ENCODE measurements at places on chromosomes 5 and 9.

GRCh38 chr5:68433923-68434879 lies 218.6 kb downstream of the PIK3R1 start:
- DNase-seq: peak; percentile 71

DNA sequence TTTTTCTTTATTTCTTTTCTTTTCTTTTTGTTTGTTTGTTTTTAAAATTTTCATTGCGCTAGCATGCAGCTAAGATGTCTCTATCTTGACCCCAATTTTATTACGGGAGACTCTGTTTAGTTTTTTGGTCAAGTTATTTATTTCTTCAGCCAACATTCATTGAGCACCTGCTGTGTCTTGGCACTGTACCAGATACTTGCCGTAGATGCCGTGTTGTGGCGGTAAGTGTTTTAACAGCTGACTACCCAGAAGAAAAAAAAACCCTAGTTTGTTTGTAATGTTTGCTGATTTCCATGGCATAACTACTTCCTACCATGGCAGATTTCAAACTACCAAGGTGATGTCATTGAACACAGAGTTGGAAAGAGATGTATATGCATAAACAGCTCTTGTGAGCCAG lies 65.0 kb downstream of the UGCG start:
- DNase-seq: peak; percentile 46

- no peak for DNase-seq
Measured at GRCh38 chr9:135478191-135478590, 1.4 kb upstream of the PPP1R26 start.

- DNase-seq: no peak
Measured at GRCh38 chr9:82255481-82256176, 267.1 kb downstream of the SPATA31D1 start.

DNA sequence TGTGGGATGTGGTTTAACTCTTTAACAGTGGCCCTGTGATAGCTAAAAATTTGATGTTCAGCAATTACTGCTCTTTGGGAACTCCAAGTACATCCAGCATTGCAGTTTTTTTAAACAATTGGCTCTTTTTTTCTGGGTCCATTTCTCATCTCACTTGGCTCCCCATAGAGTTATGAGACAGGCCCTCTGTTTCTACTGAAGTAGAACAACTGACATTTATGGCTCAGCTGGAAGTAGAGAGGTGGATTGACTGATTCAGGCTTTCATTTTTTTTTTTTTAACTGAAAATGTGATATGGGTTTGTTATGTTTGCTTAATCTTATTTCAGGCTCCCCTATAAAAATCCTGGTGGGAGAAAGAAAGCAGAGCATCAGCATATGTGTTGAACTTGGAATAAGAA lies 96.6 kb upstream of the CD180 start:
- DNase-seq: no peak

- DNase-seq: peak; percentile 10
Measured at GRCh38 chr5:114223866-114224265, 138.0 kb upstream of the KCNN2 start.

DNA sequence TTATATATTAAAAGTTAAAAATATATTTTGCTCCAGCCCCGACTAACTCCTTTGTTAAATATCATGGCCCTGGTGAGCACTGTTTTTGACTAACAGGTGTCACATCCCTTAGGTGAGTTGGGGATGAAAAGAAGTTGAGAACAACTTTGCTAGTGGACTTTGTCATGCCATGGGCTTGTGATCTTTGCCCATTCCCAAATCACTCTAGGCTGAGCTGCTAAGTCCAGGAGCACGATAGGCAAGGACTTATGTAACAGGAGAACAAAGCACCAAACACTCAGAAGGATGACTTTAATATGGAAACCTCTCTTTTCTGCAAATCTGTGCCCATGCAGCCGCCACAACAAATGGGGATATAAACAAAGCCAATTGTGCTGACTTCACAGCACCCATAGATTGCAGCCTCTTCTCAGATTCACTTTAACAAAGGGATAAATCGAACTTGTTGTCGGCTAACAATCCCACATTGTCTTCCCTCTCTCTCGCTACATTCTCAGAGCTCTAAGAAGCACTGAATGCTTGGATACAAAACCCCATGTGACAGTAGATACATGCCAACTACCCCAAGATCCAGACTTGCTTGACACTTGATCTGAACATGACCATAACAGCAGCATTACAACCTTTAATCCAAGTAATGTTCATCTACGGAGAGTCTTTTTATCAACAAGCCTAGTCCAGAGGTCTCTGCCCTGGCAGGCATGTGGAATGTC lies 86.8 kb upstream of the CD180 start:
- DNase-seq: no peak

- DNase-seq: no peak
Measured at GRCh38 chr5:109611061-109611460, 78.7 kb upstream of the MAN2A1 start.

- no peak for DNase-seq
Measured at GRCh38 chr9:98260635-98261034, 5.2 kb upstream of the TBC1D2 start.

DNA sequence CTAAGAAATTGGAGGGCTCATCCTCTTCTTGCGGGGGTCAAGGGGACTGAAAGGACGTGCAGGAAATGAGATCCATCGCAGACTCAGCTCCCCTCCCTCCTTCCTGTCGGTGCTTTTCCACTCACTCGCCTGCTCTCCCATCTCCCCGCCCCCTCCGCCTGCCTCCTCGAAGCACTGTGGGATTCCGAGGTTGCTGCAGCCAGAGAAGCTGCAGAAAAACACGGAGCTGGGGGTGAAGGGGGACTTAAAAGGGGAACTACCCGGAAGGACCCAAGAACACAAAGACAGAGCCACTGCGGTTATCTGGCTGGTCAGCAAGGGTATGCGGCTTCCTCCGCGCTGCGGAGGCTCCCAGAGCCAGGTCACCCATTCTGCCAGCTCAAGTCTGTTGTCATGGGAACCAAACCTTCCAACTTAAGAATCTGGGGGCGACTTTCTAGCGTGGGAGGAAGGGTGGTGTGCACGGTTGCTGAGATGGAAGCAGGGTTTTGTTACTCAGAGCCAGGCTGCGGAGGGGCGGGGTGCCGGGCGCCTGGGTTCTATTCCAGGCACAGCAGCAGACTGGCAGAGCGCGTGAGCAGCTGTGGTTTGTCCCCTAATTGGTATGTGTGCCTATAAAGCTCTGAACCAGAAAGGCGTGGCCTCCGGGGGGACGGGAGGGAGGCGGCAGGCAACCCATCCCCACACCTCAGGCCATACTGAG lies 24.9 kb downstream of the PCDHGC5 start:
- no peak for DNase-seq

DNA sequence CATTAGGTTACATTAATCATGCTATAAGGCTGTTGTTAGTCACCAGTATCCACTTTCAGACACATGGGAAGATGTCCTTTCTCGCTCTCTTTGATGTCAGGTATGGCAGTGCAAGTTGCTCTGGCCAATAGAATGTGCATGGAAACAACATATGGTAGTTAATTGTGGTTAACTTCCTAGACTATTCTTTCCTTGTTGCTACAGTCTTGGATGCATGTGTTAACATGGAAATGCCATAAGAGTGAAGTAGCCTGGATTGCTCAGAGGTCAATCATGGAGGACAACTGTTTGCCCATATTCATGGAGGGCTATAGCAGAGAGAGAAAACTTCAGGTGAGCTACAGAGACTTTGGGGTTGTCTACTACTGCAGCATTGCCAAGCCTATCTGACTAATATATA lies 245.8 kb upstream of the GAS1 start:
- DNase-seq: no peak

DNA sequence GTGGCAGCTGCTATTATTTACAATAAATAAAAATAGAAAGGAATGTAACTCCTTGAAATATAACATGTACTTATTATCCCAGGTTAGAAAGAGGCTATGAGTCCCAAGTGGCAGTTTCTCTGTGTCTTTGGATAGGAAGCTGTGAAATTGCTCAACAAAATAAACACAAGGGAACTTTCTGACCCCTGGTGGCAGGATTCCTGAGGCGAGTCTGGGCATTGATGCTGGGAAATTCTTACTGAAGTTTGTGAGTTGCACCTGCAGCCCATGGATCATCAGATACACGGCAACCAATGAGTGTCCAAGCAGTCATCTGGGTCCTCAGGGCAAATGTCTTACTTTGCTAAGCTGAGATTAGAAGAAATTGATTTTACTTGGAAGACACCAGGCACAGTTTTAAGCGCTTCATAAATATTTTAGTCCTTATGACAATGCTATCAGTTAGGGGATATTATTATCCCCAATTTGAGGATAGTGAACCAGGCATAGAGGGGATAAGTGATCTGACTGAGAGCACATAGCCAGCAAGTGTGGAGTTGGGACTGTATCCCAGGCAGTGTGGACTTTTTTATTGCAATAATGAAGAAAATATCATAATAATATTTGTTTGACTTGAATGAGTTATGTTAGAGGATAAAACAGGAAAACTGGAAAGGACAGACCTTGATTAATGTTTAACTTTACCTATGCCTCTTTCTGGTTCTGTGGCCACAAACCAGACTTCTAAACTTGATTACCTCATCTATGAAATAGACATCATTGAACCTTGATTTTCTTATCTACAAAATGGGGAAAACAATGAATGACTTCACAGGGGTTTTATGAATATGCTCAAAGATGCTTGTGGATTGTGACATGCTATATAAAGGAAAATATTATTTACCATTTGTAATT lies 265.5 kb upstream of the ADAMTSL1 start:
- no peak for DNase-seq

- no peak for DNase-seq
Measured at GRCh38 chr9:16282216-16282615, 588.3 kb downstream of the BNC2 start.

GRCh38 chr5:122219436-122220166 lies 90.3 kb downstream of the ZNF474 start:
- no peak for DNase-seq

- no peak for DNase-seq
Measured at GRCh38 chr5:90366948-90367347, 42.6 kb downstream of the CETN3 start.

- DNase-seq: no peak
Measured at GRCh38 chr9:76180541-76180940, 213.7 kb downstream of the RFK start.

DNA sequence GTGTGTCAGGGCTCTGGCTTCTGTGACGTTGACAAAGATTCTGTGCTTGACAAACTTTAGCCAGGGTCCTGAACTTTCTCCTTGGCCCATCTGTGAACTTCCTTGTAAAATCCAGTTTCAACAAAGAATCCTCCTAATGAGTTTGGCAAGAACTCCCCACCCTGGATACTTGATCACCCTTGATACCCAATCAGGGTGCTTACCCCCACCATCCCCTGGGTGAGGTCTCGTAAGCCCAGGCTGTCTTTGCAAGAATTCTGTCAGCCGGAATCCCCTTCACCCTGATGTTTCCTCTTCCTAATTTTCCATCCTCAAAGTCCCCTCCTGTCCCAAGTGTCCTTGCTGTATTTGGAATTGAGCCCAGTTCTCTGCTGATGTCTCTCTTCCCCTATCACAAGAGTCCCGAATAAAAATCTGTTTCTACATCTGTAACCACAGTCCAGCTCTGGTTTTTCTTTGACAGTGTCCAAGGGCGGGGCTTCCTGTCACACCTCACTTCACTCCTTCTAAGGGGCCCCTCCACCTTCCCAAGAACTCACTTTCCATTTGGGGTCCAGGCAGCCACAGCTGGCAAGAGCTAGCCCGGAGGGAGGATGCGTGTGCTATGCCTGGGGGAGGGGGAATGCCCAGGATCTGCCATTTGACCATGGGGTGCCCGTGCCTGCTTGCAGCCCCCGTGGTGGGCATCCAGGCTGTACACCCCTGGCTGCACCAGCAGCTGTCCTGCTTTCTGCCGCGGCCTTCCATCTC lies 2.7 kb upstream of the CARD19 start:
- DNase-seq: no peak

GRCh38 chr5:110269478-110270142 lies 456.9 kb downstream of the TMEM232 start:
- no peak for DNase-seq

DNA sequence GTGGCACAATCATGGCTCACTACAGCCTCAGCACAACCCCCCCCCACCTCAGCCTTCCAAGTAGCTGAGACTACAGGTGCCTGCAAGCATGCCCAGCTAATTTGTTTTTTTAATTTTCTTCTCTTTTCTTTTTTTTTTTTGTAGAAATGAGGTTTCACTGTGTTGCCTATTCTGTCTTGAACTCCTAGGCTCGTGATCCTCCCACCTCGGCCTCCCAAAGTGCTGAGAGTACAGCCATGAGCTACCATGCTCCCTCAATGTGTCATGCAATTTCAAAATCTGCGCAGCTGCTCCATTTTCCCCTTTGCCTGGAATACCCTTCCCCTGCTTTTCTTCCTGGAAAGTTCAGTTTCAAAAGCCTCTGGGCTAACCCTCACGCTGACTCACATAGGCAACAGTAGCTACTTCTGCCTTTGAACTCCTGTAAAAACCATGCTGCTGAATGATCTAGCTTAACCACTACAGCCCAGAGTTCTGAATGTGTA lies 71.0 kb upstream of the IL7R start:
- DNase-seq: no peak

GRCh38 chr5:163439092-163439425 lies 1.7 kb downstream of the CCNG1 start:
- DNase-seq: no peak

- no peak for DNase-seq
Measured at GRCh38 chr9:69264526-69264925, 60.5 kb upstream of the ENTREP1 start.

DNA sequence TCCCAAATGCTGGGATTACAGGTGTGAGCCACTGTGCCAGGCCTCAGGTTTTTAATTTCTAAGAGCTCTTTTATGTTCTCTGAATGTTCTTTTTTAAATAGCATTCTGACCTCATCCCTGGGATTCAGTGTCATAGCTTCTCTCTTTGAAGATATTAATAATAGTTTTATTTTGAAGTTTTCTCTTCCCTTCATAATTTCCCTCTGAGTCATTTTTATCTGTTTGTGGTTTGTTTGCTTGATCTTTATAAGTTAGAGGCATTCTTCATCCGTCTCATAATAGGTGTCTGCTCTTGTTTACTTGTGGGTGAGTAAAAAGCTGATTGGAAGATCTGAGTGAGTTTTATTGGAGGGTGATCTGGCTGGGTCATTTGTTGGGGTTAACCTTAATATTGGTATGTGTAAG lies 12.5 kb upstream of the MAMDC2 start:
- no peak for DNase-seq

GRCh38 chr9:129506892-129507291 lies 114.0 kb downstream of the C9orf50 start:
- DNase-seq: no peak

GRCh38 chr5:172830275-172830799 lies 3.7 kb upstream of the ERGIC1 start:
- no peak for DNase-seq

DNA sequence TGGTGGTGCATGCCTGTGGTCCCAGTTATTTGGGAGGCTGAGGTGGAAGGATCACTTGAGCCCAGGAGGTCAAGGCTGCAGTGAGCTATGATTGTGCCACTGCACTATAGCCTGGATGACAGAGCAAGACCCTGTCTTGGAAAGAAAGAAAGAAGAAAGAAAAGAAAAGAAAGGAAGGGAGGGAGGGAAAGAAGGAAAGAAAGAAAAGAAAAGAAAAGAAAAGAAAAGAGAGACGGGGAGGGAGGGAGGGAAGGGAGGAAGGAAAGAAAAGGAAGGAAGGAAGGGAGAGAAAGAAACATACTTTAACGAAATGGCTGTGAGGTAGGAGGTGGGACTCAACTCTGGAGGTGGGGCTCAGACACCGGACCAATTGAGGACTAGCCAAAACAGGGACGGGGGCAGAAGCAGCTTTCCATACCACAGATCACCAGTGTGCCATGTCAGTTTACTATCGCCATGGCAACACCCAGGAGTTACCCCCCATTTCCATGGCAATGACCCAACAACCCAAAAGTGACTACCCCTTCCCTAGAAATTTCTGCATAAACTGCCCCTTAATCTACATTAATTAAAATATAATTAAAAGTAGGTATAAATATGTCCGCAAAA lies 21.3 kb downstream of the PTGES start:
- DNase-seq: no peak

Measured in pulmonary artery endothelial cell (primary cell).